ENCODE measurements at places on chromosomes 3 and 15. TPM values are rescaled to one million over a fixed set of nuclear protein-coding genes. Genes with fewer than 3 reads are reported as not detected.

GRCh38 chr3:51942603-51943450, 664 bp downstream of the PARP3 start:
- peaks cover 28% of the 10 kb centered on the region for H3K36me3 ChIP-seq
- peaks cover 22% of the 10 kb centered on the region for H3K4me1 ChIP-seq
- no peaks in the 10 kb centered on the region for H3K27me3 ChIP-seq

DNA sequence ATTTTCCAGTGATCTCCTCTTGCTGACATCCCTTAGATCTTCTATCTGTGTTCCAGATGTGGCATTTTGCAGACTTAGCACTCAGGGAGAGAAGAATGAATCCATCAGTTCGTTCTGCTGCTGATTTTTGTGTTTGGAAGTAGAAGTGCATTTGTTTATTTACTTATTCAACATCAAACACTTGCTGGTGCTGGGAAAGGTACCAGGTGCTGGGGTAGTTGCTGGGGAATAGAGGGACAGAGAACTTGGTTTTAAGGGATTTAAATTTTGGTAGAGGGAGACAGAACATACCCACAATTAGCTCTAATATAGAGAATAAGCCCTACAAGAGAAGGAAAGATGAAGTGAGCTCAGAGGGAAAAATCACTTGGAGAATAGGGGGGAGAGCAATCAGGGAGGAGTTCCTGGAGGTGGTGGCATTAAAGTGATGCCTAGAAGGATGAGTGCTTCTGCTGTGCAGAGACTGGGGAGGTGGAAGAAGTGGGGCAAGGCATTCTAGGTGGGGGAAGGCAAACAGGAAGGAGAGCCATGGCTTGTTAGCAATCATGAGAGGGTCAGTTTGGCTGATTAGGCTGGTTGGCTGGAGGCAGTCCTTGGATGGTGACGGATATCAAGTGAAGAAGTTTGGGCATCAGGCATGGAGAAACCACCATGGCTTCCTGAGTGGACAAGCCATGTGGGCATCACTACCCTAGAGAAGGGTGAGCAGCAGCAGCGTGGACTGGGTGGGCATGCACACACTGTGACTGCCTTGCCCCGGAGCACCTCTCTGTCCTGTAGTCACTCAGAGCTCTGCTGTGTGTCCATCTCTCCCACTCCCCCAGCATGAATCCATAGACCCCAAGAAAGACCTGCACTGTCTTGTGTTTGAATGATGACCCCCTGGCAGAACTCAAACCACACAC, 197.3 kb downstream of the OPA1 start:
- no peak for DNase-seq
- H3K36me3 ChIP-seq = no peaks in the 10 kb centered on the region
- H3K4me1 ChIP-seq = no peaks in the 10 kb centered on the region
- no peak overlapping the region for H3K4me3 ChIP-seq
- H3K27me3 ChIP-seq = peaks cover 51% of the 10 kb centered on the region

DNA sequence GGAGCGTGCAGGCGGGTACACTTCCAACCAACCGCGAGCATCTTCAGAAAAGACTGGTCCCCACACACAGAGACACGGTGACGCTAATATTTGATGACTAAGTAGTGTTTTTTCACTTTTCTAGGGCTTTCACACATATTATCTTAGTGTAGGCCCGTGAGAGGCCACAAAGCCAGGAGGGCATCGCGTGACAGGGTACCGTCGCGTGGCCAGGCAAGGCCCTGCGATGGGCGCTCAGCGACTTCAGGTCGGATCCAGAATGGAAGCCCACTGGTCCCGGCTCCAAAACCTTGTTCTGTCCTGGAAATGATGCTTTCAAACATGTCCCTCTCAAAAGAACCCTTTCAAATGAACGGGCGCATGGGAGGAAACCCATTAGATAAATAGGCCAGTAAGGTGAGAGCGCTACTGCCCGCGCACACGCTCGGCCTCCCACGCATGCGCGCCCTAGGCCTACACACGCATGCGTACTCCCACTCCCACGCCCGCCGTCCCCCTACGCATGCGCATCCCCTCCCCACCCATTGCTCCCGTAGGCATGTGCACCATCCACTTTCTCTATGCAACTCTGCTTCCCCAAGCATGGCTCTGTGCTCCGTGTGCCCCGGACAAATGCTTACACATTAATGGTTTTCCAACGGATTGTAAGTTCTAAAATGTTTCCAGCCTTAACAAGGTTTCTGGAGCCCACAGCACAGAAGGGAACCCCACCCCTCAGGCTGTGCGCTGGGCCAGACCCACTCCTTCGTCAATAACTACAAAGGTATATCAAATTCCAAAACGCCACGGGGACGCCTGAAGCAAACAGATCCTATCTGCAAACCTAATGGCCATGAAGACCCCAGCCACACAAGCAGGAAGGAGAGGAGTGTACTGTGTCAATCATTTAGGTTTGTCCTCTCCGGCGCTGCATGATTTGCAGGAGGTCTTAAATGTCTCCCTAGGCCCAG, 72.1 kb downstream of the OCA2 start:
- H3K4me3 ChIP-seq = no peak overlapping the region
- H3K27me3 ChIP-seq = no peaks in the 10 kb centered on the region
- no peak overlapping the region for H3K27ac ChIP-seq
- no peaks in the 10 kb centered on the region for H3K36me3 ChIP-seq

FAM98B gene
- 56.5 TPM for total RNA-seq

- no peak overlapping the region for H3K27ac ChIP-seq
- H3K36me3 ChIP-seq = no peaks in the 10 kb centered on the region
- peaks cover 18% of the 10 kb centered on the region for H3K4me1 ChIP-seq
- H3K27me3 ChIP-seq = no peaks in the 10 kb centered on the region
- DNase-seq = no peak
- peak overlapping the region; percentile 23 for H3K4me3 ChIP-seq
Measured at GRCh38 chr15:52503788-52504496, 24.7 kb downstream of the MYO5A start.

ROBO2 gene
- not detected for total RNA-seq

DNA sequence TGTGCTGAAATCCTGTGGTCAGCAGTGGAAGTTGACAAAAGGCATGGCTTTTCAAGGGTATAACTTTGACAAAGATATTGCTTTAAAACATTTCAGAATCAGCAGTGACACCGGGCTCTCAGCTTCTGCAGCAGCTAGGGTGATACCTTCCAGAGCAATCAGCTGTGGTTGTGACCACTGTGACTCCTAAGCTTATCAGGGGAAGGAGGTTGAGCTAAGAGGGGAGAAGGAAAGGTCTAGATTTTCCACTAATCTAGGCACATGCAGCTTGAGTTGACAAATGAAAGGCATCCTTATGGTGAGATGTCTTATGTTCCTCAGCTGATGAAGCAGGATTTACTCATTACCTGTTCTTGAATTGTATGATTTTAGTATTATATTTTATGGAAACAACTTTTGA, 16.3 kb upstream of the LRRFIP2 start:
- peaks cover 2% of the 10 kb centered on the region for H3K27me3 ChIP-seq
- H3K27ac ChIP-seq = no peak overlapping the region
- DNase-seq = no peak
- no peak overlapping the region for H3K4me3 ChIP-seq
- H3K4me1 ChIP-seq = peaks cover 3% of the 10 kb centered on the region

NR2F2 gene
- total RNA-seq = not detected

GRCh38 chr3:196800742-196801434, 61.2 kb downstream of the PAK2 start:
- H3K36me3 ChIP-seq = peaks cover 59% of the 10 kb centered on the region
- H3K4me3 ChIP-seq = no peak overlapping the region
- no peak for DNase-seq
- no peak overlapping the region for H3K27ac ChIP-seq

- H3K36me3 ChIP-seq = no peaks in the 10 kb centered on the region
- H3K27me3 ChIP-seq = peaks cover 10% of the 10 kb centered on the region
Measured at GRCh38 chr15:80289528-80290495, 37.8 kb upstream of the CTXND1 start.

CHST13 gene
- 0.09 TPM for total RNA-seq

SPTSSB gene
- not detected for total RNA-seq

PLA1A gene
- total RNA-seq = not detected

GRCh38 chr3:78717041-78717440, 1050.8 kb downstream of the ROBO1 start:
- no peak for DNase-seq
- H3K36me3 ChIP-seq = no peaks in the 10 kb centered on the region
- H3K4me1 ChIP-seq = no peaks in the 10 kb centered on the region

ITGA11 gene
- total RNA-seq = 0.92 TPM

- no peaks in the 10 kb centered on the region for H3K4me1 ChIP-seq
- H3K27ac ChIP-seq = no peak overlapping the region
- no peak for DNase-seq
- no peak overlapping the region for H3K4me3 ChIP-seq
- peaks cover 72% of the 10 kb centered on the region for H3K36me3 ChIP-seq
Measured at GRCh38 chr15:42971830-42972229, 51.3 kb upstream of the TTBK2 start.

GRCh38 chr3:59895972-59896371, 846.1 kb upstream of the CFAP20DC start:
- peaks cover 8% of the 10 kb centered on the region for H3K4me1 ChIP-seq
- H3K27ac ChIP-seq = no peak overlapping the region
- no peaks in the 10 kb centered on the region for H3K27me3 ChIP-seq
- no peak for DNase-seq

DNA sequence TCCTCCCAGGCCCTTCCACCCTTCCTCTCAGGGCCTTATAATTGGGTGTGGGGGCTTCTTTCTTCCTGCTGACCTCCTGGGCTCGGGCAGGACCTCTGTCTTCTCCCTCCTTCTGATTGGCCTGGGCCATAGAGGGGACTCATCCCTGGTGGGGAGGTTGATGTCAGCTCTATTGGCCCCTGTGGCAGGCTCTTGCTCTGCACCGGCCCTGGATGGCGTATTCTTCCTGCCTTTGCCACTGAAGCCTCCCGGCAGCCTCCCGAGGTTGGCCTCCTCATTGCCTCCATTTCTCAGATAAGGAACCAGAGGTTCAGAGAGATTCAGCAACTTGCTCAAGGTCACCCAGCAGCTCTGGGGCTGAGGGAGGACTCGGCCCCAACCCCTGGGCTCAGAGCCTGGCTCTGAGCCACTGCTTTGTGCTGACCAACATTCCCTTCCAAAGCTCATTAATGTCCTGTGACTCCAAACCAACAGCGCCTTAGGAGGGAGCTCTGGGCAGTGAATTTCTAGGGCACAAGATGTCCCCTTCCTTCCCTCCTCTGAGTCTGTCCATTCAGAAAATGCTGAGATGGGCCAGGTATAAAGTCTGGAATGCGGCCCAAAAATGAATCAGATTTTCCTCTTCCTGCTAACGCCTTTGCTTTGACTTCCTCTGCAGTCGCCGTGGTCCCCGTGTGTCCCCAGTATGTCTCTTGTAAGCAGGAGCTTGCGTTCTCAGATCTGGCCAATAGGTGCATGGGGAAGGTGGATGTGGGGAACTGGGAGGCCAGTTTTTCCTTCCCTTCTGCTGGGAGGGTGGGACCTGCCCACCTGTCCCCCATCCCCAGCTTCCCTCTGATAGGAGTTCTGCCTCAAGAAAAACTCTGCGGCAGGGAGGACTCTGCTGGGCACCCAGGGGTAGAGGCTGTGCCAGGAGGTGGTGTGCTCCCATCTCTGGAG, 74.2 kb downstream of the HMCES start:
- no peak for DNase-seq
- no peak overlapping the region for H3K4me3 ChIP-seq
- H3K36me3 ChIP-seq = no peaks in the 10 kb centered on the region

BBX gene
- 39.8 TPM for total RNA-seq

DNA sequence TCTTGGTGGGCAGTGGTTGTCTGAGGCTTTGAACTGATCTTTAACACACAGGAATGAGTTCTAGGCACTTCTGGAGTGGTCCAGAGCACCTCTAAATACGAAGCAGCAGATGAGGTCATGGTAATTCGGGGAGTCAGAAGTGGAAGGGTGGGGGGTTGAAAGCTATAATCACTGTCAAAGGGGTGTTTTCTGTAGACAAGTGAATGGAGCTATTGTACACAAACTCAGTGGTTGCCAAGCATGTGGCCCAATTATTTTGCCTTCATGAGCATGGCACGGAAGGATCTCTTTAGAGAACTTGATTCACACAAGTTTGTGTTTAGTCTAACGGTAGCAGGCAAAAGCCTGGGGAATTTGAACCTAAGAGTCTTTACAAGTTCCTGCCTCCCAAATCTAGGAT, 6.3 kb downstream of the FRMD5 start:
- no peak for DNase-seq
- peaks cover 4% of the 10 kb centered on the region for H3K4me1 ChIP-seq
- H3K36me3 ChIP-seq = no peaks in the 10 kb centered on the region
- peaks cover 32% of the 10 kb centered on the region for H3K27me3 ChIP-seq
- H3K4me3 ChIP-seq = no peak overlapping the region
- H3K27ac ChIP-seq = no peak overlapping the region

DNA sequence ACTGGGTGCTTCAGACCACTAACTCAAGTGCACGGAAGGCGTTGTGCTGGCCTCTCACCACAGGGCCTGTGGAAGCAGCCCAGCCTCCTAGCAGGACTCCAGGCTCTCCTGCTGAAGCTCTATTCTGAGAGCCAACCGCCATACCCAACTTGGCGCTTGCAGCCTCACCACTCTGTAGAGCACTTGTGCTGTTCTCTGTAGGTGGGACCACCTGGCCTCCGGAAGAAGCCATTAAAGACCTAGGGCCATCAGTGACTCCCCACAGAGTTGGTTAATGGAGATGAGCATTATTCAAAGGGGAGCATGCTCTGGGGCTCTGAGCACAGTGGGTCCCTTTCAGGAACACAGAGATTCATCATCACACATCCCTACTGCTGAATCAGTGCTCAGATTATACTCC, 50.9 kb downstream of the C3orf85 start:
- no peak for DNase-seq
- H3K27ac ChIP-seq = no peak overlapping the region
- no peaks in the 10 kb centered on the region for H3K4me1 ChIP-seq
- H3K36me3 ChIP-seq = no peaks in the 10 kb centered on the region
- no peak overlapping the region for H3K4me3 ChIP-seq

DNA sequence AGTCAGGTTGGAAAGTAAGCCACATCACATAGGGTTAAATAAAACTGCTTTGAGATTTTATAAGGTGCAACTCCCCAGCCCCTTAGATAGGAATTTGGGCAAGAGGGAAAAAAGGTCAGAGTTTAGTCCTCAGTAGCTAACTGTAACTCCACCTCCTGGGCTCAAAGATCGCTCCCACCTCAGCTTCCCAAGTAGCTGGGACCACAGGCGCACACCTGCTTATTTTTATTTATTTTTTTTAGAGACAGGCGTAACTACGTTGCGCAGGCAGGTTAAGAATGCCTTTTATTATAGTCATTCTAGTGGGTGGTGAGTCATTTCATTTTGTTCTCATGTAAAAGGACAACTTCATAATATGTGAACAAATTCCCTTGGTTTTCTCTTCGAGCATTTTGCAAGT, 14.7 kb downstream of the TM2D3 start:
- peaks cover 14% of the 10 kb centered on the region for H3K4me1 ChIP-seq
- H3K4me3 ChIP-seq = no peak overlapping the region
- H3K27me3 ChIP-seq = no peaks in the 10 kb centered on the region
- no peak for DNase-seq

- no peaks in the 10 kb centered on the region for H3K36me3 ChIP-seq
- no peak for DNase-seq
- H3K4me3 ChIP-seq = no peak overlapping the region
- no peak overlapping the region for H3K27ac ChIP-seq
- H3K27me3 ChIP-seq = no peaks in the 10 kb centered on the region
- H3K4me1 ChIP-seq = no peaks in the 10 kb centered on the region
Measured at GRCh38 chr3:29453284-29454001, 172.6 kb downstream of the RBMS3 start.
